Stimulated activated naive CD4-positive, alpha-beta T cell treated with Interleukin-2 at 50 U/mL for 16 hours (primary cell): ENCODE measurements at places on chromosomes 3 and 15.

GRCh38 chr15:39497759-39498565 lies 82.9 kb upstream of the THBS1 start:
- DNase-seq = no peak

DNA sequence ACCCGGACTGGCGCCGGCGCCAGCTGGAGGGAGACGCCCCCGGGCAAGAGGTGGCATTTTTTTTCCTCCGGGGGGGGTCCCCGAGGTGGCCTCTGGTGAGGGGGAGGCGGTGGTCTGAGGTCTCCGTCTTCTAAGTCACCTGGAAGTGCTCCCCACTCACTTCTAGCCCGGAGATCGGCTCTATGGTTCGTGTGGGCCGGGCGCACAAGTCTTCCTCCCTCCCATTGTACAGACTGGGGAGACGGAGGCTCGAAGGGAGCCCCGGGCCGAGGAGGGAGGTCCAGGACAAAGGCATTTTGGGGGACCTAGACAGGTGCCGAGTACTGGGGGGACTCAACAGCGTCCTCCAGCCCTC lies 4.4 kb downstream of the GATA2 start:
- no peak for DNase-seq

DNA sequence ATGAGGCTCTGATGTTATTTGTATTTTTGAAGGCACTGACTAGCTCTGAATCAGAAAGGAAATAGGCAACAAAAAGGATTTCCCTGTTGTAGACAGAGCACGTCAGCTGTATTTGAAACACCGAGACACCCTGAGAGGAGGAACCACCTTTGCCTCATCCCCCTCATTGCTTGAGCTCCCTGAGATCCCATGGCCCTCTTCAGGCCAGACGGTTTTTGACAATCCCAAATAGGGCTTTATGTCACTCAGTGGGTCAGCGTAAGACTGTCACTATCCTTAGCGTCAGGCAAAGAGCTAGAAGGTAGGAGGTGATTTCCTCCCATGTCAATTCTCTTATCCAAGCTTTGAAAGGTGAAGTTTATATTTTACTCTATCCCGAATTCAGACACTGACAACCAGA lies 254.3 kb downstream of the ZNF621 start:
- DNase-seq = no peak

DNA sequence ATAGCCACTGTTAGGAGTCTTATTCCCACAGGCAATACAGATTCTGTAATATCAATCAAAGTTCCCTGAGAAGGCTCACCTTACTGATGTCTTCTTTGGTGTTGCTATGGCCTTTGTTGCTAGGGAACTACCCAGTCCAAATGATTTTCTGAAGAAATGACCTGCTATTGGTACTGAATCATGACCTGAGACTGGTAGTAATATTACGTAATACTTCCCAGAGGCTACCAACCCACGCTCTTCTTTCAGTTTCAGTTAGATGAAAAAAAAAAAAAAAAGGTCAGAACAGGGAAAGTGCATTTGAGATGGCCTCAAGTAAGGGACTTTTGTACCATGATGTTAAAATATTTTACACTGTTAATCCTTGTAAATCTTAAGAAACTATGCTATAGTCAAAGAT lies 1092.5 kb upstream of the EPHA6 start:
- no peak for DNase-seq

DNA sequence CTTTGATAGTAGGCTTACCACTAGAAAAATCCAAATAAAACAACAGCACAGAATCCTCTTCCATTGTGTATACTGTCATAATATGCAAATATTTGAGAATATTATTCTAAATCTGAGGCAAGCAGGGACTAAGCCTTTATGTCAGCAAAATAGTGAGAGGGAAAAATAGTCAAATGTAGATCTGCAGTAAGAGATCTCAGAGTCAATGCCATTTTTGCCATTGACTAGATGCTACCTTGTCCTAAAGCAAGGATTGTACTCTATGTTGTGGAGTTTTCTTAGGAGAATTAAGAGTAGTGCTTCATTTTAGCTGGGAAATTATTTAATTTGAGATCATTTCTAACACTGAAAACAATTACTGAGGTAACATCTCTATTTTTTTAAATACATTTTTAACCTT lies 50.2 kb downstream of the IQCH start:
- no peak for DNase-seq

GRCh38 chr15:85727068-85727467 lies 67.7 kb downstream of the KLHL25 start:
- no peak for DNase-seq

- no peak for DNase-seq
Observed at GRCh38 chr3:52794612-52795099, at the start of gene ITIH3. ITIH3 (plus strand) TSS chr3:52794796; CDS start chr3:52794804, 8 bp downstream.

- DNase-seq = no peak
Observed at GRCh38 chr3:108381529-108382140, 85.3 kb downstream of the HHLA2 start.
